ENCODE measurements at places on chromosomes 13 and 19. TPM values are rescaled to one million over a fixed set of nuclear protein-coding genes. Genes with fewer than 3 reads are reported as not detected.
A peak's percentile ranks its signal among the peaks of the same experiment; 100 is the strongest.

GRCh38 chr19:16039545-16039944 is 36.8 kb upstream of the TPM4 start:
- DNase-seq: no peak

DNA sequence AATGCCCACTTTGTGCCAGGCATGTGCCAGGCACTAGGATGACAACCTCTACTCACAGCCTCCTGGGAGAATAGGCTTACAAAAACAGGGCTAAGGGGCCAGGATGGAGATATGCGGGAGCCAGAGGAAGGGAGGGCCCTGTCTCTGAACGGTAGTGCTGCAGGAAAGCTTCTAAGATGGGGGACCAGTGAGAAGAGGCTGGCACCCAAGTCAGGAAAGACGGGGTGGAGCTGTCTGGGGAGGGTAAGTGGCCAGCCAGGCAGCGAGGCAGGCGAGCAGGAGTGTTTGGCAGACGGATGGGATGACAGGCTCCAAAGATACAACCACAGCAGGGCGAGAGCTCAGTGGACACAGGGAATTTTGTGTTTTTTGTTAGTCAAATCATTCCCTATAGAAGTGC is 44.7 kb upstream of the GPI start:
- DNase-seq: peak; percentile 4

GRCh38 chr19:10784257-10784656 is 51.8 kb downstream of the TMED1 start:
- DNase-seq: no peak

- DNase-seq: peak; percentile 91
These were observed 217.2 kb upstream of the HTR2A start for GRCh38 chr13:47114030-47114429.

The DNAAF3 gene
- total RNA-seq: 2.0 TPM

The C19orf38 gene
- not detected for total RNA-seq

DNA sequence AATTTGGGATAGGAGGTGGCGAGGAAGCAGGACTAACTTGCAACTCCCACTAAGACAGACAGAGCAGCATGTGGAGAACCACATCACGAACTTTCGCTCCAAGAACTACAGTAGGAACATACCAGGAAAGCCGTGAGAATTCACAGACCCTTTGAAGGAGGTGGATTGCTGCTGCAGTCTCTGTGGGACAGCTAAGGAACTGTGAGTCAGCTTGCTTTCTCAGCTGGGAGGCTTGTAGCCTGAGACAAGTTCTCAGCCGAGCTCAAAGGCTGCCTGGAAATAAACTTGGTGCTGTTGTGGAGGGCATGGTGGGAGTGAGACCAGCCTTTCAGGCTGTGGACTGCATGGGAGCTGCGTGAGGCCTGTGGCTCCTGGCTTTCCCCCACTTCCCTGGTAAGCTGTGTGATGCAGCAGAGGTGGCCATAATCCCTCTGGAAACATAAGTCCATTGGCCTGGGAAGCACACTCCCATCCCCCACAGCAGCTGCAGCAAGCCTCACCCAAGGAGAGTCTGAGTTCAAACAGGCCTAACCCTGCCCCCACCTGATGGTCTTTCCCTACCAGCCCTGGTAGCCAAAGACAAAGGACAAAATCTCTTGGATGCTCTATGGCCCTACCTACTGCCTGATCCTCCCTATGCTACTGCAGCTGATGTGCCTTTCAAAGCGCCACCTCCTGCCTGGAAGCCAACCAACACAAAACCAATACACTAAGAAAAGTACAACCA is 441.1 kb upstream of the HTR2A start:
- peak; percentile 79 for DNase-seq

DNA sequence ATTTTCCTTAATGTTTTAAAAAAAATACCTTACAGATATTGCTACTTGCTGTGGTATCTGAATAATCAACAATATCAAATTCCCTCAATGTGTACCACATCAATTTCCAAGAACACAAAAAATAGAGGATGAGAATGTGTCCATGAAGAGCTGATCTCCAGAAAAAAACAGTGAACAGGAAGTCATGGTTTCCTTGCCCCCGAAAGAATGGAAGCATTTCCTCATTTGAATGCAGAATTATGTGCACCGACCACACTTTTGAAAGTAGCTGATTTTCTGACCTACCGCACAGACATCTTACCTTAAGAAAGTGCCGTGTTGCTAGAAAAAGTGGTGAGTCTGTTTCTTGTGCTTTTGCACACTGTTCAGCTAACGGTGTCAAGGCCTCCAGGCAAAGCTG is 13.4 kb upstream of the EEF1AKMT1 start:
- no peak for DNase-seq

The CD33 gene
- 52.3 TPM for total RNA-seq

GRCh38 chr13:53112522-53112921 is 83.9 kb downstream of the OLFM4 start:
- DNase-seq: no peak

DNA sequence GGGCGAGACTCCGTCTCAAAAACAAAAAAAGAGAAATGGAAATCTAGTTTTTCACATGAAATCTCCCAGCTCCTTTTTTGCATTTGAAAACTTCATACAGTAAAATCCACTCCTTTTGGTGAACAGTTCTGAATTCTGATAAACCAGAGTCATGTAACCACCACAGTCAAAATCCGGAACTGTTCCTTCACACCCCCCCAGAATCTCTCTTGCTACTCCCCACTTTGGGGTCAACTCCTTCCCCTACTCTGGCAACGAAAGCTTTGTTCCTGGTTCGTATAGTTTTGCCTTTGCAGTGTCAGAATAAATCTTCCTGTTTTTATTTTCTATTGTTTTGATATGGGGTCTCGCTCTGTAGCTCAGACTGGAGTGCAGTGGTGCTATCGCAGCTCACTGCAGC is 23.7 kb downstream of the RCN3 start:
- DNase-seq: no peak

DNA sequence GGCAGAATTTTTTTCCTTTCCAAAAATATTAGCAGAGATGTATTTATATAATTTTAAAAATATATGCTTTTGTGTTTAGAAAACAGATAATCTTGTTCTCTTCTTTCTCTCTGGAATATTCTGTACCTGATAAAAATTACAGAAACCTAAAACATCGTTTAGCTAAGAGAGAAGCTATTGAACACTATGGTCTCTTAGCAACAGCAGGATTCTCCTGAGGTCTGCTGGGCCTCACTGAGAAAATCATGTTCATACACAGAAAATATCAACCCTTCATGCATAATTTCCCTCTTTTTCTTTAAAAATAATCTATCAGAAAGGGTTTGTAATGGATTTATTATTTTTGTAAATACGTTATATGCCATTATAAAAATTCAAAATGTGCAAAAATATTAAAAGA is 242.2 kb downstream of the DCLK1 start:
- no peak for DNase-seq

DNA sequence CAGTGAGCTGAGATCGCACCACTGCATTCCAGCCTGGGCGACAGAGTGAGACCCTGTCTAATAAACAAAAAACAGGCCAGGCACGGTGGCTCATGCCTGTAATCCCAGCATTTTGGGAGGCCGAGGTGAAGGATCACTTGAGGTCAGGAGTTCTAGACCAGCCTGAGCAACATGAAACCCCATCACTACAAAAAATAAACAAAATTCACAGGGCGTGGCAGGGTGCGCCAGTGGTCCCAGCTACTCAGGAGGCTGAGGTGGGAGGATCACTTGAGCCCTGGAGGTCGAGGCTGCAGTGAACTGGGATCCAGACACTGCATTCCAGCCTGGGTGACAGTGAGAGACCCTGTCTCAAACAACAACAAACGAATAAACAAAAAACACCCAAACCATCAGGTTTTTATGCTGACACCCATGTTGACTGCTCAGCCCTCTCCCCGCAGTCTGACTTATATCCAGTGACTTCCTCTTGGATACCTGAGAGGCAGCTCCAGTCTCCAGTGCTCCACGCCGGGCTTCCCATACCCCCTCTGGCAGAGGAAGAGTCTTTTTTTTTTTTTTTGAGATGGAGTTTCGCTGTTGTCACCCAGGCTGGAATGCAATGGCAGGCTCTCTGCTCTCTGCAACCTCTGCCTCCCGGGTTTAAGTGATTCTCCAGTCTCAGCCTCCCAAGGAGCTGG is 17.7 kb downstream of the WTIP start:
- no peak for DNase-seq

DNA sequence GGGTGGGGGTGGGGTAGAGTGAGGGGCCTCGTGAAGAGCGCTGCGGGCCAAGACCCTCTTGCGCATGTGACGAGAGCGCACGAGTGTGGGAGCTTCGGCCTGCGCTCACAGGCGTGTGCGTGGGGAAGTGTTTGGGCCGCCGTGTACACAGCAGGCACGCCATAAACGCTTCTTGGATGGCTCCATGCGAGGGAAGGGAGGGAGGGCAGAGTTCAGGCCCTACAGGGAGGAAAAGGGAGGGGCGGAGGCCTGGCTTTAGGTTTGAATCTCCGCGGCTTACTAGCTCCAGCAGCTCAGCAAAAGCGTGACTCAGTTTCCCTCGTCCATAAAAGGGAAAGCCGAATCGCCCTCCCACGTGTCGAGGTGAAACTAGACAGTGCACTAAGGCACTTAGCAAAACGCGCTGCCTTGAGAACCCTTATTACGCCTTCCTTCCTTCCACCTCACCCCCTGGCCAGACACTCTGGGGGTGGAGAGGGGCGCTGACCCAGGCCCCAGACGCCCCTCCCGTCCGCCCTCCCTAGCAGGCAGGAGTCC is 12.5 kb downstream of the GADD45B start:
- no peak for DNase-seq

The PSG7 gene
- not detected for total RNA-seq

The FDX2 gene
- total RNA-seq: 42.4 TPM

GRCh38 chr13:35714121-35714520 is 237.6 kb upstream of the MAB21L1 start:
- no peak for DNase-seq

The C19orf85 gene
- 0.10 TPM for total RNA-seq

DNA sequence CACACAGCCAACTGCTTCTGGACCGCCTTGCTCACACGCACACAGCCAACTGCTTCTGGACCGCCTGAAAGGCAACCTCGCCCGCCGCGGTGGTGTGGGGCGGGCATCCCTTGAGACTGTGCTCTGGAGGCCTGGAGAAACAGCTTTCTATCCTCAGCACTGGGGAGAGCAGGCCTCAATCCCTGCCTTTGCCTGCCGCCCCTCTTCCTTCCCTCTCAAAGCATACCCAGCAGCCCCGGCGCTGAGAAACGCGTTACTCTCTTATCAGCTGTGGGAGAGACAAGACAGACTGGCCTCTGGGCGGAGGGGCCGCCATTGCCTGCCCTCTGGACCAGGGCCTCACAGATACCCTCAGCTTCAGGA is 2.9 kb downstream of the LIPE start:
- no peak for DNase-seq

- peak; percentile 86 for DNase-seq
These were observed 18.5 kb upstream of the POP4 start for GRCh38 chr19:29587518-29587986.

DNA sequence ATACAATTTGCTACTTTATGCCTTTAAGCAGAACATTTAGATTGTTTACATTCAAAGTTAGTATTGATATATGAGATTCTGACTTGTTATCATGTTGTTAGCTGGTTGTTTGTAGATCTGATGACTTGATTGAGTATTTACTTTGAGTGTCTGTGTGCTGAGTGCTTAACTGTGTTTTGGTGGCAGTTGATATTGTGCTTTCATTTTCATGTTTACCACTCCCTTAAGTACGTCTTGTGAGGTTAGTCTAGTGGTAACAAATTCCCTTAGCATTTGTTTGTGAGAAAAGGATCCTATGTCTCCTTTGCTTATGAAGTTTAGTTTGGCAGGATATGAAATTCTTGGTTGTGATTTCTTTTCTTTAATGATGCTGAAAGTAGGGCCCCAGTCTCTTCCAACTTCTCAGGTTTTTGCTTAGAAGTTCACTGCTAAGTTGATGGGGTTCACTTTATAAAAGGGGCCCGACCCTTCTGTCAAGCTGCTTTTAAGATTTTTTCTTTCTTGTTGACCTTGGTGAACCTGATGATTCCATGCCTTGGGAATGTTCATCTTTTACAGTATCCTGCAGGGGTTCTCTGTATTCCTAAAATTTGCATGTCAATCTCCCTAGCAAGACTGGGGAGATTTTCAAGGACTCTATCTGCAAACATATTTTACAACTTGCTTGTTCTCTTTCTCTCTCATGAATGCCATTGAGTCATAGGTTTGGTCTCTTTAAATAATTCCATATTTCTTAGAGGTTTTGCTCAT is 1095.4 kb upstream of the PCDH20 start:
- DNase-seq: no peak

The ATXN8OS gene
- total RNA-seq: not detected

The ZNF234 gene
- total RNA-seq: 6.7 TPM

The DHDH gene
- total RNA-seq: 0.57 TPM

DNA sequence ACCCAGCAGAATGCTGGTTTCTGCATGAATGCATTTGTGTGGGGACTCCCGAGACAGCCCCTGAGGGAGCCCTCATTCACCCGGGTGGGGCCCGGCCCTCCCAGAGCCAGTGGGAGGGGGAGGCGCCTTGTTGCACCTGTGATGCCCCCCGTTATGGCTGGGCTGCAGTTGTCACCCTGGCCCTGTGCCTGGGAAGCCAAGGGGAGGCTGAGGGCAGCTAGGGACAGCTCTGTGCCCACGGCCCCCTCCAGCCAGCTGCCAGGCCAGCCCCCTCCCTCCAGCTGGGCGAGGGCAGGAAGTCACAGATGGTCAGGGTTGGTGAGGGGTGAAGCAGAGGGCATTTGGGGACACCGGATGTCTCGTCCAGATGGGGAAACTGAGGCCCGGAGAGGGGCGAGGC is 26.1 kb downstream of the NFIC start:
- no peak for DNase-seq

- DNase-seq: peak; percentile 65
These were observed at the start of gene ZNF71 for GRCh38 chr19:56594783-56595547. ZNF71 (plus strand) TSS chr19:56595302; CDS start chr19:56601559, 6,257 bp downstream.

DNA sequence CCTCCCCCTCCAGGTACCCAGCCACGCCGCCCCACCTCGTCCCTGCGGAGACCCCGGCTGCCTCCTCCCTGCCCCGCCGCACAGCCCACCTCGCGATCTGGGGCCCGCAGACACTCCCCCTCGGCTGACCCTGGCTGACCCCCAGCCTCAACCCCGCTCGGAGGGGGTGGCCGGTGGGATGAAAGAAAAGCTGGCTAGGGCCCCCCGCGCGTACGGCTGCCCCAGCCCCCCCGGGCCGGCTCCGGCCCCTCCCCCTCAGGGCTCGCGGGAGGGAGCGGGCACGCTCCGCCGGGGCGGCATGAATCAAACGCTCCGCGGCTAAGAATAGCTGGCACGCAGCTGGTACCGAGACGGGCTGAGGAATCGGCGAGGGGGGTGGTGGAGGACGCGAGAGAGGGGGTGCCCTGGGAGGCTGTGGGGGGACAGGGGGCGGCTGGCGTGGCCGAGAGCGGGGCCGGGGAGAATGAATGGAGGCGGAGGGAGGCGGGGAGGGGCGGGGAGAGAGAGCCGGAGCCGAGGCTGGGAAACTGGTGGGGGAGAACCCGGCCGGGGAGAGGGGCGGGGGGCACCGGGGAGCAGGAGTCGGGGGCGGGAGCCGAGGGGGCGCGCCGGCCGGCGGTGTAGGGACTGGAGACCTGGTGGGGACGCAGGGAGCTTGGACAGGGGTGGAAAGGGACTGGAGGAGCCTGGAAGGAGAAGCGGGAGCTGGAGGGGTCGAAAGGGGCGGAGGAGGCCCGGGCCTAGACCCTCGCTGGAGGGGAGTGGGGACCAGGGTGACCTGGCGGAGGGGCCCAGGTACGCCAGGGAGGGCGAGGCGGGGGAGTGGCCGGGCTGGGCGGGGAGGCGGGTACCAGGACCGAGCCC is 1.1 kb downstream of the SHANK1 start:
- no peak for DNase-seq
